Stimulated activated CD8-positive, alpha-beta memory T cell treated with anti-CD3 and anti-CD28 coated beads, Interleukin-4, amount 100 ng/mL, for 24 hours (primary cell): ENCODE measurements at places on chromosomes 16 and 17.
A peak's percentile ranks its signal among the peaks of the same experiment; 100 is the strongest.

- no peak for DNase-seq
Observed at GRCh38 chr17:44095647-44096496, 25.3 kb downstream of the G6PC3 start.

DNA sequence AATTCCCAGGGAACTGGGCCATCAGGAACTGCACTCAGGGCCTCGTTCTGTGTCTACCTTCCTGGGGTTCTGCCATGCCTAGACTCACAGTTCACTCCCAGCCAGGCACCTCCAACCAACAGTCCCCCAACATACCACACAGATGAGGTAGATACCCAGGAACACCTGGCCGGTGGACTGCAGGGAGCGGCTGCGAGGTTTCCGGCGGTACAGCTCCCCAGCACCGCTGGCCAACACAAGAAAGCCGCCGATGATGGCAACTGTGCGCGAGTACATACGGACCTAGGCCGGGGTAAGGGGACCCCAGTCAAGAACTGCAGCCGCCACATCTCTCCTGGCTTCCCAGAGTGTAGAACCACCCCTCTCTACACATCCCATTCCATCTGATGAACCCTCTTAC lies 1.9 kb downstream of the TMEM101 start:
- no peak for DNase-seq

DNA sequence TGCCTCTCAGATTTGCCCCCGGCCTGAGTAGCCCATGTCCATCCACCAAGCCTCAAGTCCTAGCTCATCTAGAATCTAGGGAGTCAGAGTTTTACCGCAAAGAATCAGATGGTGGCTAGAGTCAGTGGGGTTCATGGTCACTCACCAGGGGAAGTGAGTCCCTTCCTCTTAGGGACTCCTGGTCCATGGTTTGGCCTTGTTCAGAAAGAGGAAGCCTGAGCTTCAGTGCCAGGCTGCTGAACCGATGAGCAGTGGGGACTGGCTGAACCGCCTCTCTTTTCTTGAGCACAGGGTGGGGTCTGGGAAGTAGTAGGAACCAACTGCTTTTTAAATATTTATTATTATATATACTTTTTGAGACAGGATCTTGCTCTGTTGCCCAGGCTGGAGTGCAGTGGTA lies 160.3 kb downstream of the NTN1 start:
- no peak for DNase-seq

DNA sequence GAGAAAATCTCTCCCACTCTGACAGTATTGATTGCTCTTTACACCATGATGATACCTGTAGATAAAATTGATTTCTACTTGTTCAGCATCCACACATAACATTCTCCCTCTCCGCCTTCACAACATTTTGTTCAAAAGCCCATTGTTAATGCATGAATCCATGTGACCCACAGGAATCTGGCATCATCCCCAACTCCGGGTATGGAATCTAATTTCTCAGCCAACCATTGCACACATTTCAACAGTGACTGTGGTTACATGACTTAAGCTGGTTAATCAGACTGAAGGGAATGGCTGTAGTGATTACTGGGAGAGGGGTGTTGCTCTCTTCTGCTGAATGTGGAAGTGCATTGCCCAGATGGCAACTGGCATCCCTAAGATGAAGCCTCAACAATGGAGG lies 161.4 kb upstream of the C16orf82 start:
- no peak for DNase-seq

- no peak for DNase-seq
Observed at GRCh38 chr17:39092692-39093230, 58.7 kb downstream of the PLXDC1 start.

GRCh38 chr17:48985436-48986245 lies 11.5 kb upstream of the IGF2BP1 start:
- DNase-seq = no peak

- no peak for DNase-seq
Observed at GRCh38 chr17:45968732-45969131, 30.3 kb upstream of the STH start.

- DNase-seq = no peak
Observed at GRCh38 chr17:80201446-80201845, 18.7 kb downstream of the SGSH start.

DNA sequence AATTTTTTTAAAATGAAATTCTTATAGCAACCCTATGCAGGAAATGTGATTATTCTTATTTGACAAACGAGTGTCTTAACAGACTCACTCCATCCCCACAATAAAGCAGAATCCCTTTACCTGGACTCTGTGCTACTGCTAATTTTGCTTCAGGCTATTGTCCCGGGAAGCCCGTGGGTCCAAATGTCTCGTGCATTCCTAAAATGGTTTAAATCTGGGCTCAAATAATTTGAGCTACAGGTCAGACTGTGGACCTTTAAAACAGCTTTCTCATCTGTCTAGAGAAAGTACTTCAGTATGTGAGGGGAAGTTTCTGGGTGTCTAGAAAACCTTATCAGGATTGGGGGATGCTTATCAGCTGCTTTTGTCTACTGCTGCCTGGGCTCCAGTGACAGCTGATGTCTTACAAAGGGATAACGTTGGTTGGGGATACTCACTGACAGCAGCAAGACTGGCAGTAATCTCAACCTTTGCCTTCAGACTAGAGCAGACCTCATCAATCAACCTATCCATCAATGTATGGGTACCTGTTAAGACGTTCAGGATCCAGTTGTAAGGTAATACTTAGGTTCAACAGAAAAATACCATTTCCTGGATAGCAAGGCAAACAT lies 197.9 kb upstream of the CDH11 start:
- no peak for DNase-seq

GRCh38 chr17:44133918-44134476 lies 7.7 kb upstream of the HROB start:
- DNase-seq = no peak

- DNase-seq = no peak
Observed at GRCh38 chr16:16101585-16101984, 121.7 kb downstream of the ABCC6 start.

- DNase-seq = no peak
Observed at GRCh38 chr17:32946375-32947135, 18.6 kb downstream of the TMEM98 start.

- DNase-seq = no peak
Observed at GRCh38 chr17:66465701-66466100, 163.3 kb downstream of the PRKCA start.

DNA sequence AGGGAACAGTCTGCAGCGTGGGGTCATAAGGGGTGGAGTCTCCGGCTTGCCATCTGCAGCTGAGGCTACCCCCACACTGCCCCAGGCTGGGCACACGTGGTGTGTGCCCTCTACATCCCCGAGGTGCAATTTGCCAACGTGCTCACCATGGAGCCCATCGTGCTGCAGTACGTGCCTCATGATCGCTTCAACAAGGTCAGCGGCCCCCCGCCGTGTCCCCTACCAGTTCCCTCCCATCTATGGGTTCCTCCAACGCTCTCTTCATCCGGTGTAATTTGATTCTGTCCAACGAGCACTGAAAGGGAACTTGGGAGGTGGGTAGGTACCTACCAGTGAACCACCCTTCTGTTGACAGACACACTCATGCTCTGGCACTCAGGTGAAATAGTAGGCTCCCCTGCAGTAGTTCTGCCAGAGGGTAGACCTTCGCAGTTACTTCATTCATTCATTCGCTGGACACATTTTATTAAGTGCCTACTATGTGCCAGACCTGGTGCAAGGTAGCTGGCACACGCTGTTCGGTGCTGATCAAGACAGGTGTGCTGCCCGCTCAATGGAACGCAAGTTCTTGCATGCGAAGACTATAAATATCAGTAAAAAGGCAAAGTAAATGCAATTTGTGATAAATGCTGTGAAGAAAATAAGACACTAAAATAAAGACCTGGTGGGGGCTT lies 2.7 kb downstream of the MLLT6 start:
- no peak for DNase-seq

- DNase-seq = no peak
Observed at GRCh38 chr16:19991614-19992013, 82.1 kb downstream of the GPR139 start.

- DNase-seq = no peak
Observed at GRCh38 chr16:90043526-90043925, 24.3 kb upstream of the DBNDD1 start.

DNA sequence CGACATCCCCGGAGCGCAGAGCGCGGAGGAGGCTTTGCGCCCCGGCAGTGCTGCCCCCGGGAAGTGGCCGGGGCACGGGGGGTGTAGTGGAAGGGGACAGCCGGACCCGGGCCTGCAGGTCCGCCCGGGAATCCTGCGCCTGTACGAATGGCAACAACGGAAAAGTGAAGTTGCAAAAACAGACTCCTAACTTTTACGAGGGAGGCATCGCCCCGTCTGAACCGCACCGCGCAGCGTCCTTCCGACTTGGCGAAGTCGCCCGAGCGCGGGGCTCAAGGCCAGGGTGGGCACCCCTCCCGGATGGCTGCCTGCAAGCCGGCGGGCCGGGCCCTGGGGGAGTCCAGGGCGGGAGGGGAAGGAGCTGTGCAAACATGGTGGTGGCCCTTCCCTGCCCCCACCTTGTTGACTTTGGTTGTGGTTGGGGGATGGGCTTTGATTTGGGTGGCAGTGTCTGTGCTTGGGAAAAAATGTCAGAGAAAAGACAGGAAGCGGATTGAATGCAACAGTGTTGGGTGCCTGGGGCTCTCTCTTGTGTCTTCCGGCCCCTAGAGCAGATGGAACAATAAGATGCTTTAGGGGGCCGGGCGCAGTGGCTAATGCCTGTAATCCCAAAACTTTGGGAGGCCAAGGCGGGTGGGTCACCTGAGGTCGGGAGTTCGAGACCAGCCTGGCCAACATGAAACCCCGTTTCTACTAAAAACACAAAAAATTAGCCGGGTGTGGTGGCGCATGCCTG lies 675 bp downstream of the RNF213 start:
- no peak for DNase-seq

DNA sequence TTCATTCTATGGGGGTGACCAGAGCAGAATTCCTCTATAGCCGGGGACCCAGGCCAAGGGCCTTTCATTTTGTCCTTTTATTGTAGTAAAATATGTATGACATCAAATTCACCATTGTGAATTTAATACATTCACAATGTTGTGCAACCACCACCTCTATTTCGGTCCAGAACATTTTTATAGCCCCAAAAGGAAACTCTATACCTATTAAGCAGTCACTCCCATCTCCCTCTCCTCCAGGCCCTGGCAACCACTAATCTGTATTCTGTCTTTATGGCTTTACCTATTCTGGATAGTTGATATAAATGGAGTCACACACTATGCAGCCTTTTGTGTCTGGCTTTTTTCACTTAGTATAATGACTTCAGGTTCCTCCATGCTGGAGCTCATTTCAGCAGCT lies 9.7 kb upstream of the TNS4 start:
- no peak for DNase-seq

- peak; percentile 33 for DNase-seq
Observed at GRCh38 chr17:37373530-37374159, 2.1 kb upstream of the C17orf78 start.

GRCh38 chr16:14324581-14324980 lies 253.5 kb downstream of the MRTFB start:
- DNase-seq = no peak

- DNase-seq = no peak
Observed at GRCh38 chr17:34884597-34884996, 76.7 kb downstream of the CCT6B start.

GRCh38 chr16:81719993-81720392 lies 59.1 kb upstream of the PLCG2 start:
- no peak for DNase-seq

DNA sequence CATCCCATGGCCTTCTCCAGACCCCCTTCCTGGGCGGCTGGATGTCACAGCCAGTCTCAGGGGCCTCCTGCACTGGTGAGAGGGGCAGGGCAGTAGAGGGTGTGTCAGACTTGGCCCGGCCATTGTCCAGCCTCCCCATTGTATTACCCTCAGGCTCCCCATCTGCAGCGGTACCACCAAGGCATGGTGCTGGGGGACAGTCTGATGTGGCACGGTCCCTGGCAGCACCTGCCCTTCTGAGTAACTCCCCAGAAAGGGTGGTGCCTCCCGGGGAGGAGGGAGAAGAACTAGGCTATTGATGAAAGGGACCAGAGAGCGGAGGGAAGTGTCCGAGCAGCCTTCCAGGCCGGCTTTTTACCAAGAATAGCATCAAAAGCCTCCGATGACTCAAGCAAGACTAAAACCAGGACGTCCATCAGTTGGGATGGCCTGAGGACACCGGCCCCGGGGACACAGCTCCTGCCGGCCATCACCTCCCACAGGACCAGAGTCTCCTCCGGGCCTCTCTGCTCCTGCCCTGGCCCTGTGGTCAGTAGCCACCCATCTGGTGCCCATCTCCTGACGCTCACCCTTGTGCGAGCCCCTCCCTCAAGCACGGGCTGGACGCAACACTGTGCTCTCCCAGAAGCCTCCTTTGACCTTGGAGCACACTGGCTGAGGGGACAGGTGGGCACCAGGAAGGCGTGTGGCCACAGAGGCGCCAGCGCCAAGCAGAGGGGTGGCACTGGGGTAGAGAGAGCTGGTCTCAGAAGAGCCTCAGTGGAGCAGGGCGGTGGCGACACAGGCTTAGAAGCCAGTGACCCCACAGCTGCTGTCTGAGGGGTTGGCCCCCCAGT lies 5.8 kb upstream of the CPNE7 start:
- no peak for DNase-seq

- DNase-seq = no peak
Observed at GRCh38 chr17:78125976-78126894, 2.3 kb downstream of the TMC6 start.

DNA sequence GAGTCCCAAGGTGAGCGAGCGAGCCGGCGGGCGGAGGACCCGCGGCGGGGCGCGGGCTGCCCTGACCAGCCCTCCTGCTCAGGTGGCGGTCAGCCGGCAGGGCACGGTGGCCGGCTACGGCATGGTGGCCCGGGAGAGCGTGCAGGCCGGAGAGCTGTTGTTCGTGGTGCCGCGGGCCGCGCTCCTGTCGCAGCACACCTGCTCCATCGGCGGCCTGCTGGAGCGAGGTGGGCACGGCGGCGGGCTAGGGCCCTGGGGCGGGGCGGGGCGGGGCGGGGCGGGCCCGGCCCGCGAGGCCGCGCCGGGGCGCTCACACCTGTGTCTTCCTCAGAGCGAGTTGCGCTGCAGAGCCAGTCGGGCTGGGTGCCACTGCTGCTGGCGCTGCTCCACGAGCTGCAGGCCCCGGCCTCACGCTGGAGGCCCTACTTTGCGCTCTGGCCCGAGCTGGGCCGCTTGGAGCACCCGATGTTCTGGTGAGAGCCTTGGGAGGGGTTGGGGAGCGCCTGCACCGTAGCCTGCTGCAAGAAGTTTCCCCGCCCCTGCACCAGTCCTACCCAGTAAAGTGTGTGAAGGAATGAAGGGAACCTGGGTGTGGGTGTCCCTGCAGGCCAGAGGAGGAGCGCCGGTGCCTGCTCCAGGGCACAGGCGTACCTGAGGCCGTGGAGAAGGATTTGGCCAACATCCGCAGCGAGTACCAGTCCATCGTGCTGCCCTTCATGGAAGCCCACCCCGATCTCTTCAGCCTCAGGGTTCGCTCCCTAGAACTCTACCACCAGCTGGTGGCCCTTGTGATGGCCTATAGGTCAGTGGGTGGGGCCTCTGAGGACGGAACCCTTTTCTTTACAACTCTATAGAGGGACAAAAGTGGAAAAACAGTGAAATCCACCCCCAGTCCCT lies 802 bp downstream of the SETD6 start:
- no peak for DNase-seq

- DNase-seq = no peak
Observed at GRCh38 chr17:77280304-77281121, 139.7 kb downstream of the SEC14L1 start.
